ENCODE measurements at places on chromosomes 13 and 19.

DNA sequence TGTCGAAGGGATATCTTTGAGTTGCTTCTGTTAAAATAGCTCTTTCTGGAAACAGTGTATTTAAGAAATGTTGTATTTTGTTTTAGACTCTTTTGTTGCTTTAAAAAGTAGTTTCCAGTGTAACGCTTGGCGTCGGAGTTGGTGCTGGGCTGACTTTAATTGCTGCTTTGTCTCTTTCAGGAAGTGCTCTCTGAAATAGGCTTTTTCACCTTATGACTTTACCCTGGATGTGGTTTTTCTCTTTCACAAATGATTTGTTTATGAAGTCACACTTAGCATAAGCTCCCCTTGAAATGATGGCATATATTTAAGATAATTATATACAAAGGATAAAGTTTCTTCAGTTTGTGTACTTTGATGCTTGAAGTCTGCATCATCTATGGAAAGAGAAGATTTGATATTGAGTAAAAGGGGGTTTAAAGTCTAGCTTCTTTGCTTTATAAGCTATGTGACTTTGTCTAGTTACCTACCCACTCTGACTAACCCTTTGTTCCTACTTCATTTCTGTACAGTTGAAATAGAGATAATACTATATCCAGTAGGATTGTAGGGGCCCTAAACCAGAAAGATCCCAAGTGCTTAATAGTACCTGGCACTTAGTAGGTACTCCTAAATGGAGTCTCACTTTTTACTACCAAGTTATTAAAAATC, at the start of gene GPR18:
Gene GPR18, minus strand, starts transcription at position 170 of the 651 bp plus-strand sequence. CDS start 2,507 bp downstream, outside the sequence.
- no peak for DNase-seq

- DNase-seq = no peak
Measured at GRCh38 chr19:7933828-7934725, 8.1 kb upstream of the CTXN1 start.

GRCh38 chr13:51786425-51787265, 17.3 kb downstream of the DHRS12 start:
- no peak for DNase-seq

GRCh38 chr19:38262585-38263268, 1.6 kb upstream of the SPINT2 start:
- DNase-seq = no peak

GRCh38 chr13:110771194-110771593, 57.7 kb downstream of the ING1 start:
- DNase-seq = no peak

DNA sequence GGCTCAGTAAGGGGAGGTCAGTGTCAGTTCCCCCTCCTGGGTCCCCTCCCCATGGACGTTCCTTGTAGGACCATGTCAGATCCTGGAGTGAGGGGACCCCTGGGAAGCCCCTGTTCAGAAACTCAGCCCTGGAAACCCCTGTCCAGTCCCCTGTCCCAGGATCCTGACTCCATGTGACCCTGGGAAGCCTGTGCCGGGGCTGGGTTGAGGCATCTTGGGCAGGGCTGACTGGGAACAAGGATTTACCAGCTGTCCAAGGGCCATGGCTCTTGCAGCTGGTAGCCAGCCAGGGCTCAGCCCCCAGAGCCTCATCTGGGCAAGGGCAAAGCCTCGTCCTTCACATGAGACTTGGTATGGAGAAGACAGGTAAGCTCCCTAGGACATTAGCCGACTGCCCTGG, 25.1 kb downstream of the CEACAM4 start:
- DNase-seq = no peak

DNA sequence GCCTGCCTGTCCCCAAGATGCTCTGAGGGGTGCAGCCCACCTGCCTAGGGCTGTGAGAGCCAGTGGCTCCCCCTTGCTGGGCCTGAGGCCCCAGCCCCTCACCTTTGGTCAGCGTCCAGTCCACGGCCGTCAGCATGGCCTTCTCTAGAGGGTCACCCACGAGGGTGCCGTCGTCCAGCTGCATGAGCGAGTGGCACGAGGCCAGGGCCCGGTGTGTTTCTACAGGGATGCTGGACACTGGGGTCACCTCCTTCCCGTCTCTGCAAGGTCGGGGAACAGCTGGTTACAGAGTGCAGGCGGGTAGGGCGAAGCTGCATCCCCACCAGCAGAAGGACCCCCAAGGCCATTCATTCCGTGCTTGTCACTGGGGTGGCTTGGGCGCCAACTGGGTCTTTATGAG, 9.0 kb downstream of the ATP13A1 start:
- DNase-seq = peak; percentile 20

- DNase-seq = no peak
Measured at GRCh38 chr19:848386-848921, 3.6 kb upstream of the ELANE start.

DNA sequence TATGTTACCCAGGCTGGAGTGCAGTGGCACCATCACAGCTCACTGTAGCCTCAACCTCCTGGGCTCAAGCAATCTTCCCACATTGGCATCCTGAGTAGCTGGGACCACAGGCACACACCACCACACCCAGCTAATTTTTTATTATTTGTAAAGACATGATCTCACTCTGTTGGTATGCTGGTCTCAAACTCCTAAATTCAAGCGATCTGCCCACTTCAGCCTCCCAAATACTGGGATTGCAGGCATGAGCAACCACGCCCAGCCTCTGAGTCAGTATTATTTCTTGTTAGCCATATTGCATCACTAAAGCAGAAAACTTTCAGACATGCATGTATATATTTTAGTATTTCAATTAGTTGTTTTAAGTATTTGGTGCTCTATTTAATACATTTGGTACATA, 376.4 kb downstream of the GPC6 start:
- no peak for DNase-seq

DNA sequence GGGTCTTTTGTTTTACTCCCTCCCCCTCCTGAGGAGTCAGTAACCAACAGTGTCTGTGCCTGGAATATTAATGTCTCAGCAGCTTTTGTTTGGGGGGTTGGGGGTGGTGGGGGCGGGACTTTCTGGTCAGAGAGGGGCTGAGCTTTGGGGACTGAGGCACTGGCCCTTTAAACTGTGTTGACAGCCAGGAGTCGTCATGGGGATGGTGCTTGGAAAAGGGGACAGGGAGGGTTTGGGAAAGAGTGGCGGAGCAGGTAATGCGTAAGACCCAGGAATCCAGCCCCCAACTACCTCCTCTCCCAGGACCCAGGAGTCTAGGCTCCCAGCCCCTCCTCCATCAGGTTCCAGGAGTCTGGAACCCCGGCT, 5.2 kb downstream of the CADM4 start:
- DNase-seq = no peak

DNA sequence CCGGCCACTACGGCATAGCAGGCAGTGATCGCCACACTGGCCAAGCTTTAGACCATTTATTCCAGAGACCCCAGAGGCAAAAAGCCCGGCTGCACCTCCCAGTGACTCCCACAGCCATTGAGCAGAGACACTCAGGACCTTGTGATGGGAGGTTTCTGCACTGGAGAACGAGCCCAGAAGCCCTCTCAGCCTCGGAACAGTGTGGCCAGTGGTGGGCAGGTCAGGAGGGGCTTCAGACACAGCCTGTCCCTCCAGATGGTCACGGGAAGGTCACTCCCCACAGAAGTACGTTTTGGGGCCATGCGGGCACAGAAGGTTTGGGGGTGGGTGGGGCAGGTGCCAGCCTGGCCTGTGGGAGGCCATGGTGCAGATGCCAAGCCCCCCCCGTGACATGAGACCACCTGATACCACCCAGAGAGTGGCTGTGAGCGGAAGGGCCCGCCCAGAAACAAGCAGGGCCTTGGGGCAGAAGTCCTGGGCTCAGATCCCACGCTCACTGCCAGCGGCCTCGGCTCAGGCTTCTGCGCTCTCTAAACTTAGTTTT, 599 bp upstream of the F10 start:
- DNase-seq = no peak

DNA sequence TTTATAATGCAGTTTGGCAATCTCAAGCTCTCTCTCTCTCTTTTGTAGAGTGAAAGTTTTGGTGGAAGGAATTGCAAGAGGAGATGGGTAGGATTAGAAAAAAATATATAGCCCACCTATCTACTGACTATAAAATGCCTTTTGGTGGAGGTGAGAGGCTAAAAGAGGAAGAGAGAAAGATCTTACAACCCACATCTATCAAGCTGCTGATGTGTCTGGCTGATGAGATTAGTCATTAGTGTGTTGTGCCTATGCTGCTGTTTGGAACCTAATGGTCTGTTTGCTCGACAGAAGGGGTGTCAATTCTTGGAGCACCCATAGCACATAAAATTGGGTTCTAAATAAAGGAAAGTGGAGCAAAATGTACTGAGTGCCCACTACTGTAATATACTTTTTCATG, 411.0 kb downstream of the HS6ST3 start:
- no peak for DNase-seq

- peak; percentile 68 for DNase-seq
Measured at GRCh38 chr19:35868172-35868822, at the start of gene APLP1. TSS of gene APLP1 (plus strand) at chr19:35868574. CDS start at chr19:35868637, 63 bp downstream.

- DNase-seq = no peak
Measured at GRCh38 chr19:9641810-9642209, 20.8 kb upstream of the ZNF561 start.

- DNase-seq = no peak
Measured at GRCh38 chr19:20162821-20163220, 4.2 kb upstream of the ZNF486 start.

GRCh38 chr13:114132419-114133121, at the start of gene RASA3:
TSS of gene RASA3 (minus strand) at chr13:114132623. CDS start at chr13:114132489, 134 bp downstream.
- peak; percentile 86 for DNase-seq

GRCh38 chr13:41398494-41399170, 58.7 kb upstream of the RGCC start:
- no peak for DNase-seq

GRCh38 chr13:104954210-104954609, 1581.3 kb downstream of the EFNB2 start:
- no peak for DNase-seq

DNA sequence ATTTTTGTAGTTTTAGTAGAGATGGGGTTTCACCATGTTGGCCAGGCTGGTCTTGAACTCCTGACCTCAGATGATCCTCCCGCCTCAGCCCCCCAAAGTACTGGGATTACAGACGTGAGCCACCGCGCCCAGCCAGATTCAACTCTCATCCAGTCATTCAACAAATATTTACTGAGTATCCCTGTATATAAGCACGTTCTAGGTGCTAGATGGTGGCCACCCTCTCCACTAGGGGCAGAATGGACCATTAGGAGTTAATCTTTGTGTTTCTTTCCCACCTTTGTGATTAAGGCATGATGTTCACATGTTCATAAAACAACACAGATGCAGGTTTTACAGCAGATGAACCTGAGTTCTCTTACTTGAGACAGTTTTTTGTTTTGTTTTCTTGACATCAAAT, 7.3 kb downstream of the SHKBP1 start:
- DNase-seq = no peak

DNA sequence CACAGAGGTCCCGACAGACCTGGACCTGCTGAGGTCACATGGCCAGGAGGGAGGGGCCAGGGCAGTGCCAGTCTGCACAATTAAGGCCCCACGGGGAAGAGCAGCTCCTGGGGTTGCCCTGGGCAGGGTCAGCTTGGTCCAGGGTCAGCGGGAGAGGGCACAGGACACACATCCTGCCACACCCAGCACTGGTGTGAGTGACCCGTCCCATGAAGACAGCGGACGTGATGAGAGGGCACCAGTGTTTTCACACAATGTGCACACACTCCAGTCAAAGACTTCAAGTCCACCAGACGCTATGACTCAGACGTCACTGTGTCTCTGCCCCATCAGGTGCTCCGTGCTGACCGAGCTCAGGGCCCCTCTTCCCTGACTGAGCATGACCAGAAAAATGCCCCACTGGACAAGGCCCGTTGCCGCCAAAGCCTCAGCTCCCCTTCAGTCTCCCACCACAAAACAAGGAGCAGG, 4.2 kb downstream of the TMEM259 start:
- DNase-seq = no peak

DNA sequence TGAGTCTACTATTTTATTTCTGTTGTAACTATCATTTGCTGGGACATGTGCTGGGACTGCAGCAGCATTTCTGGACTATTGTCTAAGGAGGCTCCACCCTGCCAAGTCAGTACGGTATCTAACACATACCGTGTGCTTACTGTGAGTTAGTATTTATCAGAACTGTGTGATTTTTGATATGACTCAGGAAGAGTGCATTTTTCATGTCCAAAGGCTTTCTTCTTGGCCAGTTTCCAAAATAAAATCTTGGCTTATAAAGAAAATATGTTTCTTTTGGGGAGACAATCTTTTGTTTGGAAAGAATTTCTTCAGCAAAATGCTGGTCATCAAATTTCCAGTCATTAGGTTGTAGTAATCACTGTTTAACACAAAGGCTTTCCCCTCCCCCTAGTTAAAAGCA, 11.6 kb downstream of the PARP4 start:
- no peak for DNase-seq

DNA sequence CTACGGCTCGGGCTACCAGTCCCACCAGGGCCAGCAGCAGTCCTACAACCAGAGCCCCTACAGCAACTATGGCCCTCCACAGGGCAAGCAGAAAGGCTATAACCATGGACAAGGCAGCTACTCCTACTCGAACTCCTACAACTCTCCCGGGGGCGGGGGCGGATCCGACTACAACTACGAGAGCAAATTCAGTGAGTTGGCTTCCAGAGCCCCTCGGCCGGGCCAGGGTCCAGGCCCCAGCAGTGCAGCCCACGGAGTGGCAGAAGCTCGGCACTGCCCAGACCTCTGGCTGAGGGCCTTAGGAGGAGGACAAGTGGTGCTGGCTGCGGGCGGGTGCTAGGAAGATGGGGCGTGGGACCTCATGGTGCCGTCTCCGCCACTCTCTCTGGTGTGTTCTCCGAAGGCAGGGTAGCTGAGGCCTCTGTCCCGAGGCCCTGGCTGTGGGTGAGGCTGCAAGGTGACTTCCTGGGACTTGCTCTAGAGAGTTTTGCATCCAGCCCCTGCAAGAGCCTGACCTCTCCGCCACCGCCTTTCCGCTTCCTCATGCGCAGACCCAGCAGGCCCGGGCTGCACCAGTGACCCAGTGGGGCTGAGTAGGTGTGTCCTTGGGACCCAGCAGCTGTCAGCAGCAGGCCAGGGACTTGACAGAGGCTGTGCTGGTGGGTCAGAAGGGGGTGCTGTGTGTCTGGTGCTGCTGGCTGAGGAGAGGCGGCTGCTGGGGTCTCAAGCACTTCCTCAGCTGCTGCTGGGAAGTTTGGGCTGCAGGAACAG, 13.5 kb upstream of the QTRT1 start:
- no peak for DNase-seq

- no peak for DNase-seq
Measured at GRCh38 chr19:17519967-17520366, 8.5 kb downstream of the PGLS start.

DNA sequence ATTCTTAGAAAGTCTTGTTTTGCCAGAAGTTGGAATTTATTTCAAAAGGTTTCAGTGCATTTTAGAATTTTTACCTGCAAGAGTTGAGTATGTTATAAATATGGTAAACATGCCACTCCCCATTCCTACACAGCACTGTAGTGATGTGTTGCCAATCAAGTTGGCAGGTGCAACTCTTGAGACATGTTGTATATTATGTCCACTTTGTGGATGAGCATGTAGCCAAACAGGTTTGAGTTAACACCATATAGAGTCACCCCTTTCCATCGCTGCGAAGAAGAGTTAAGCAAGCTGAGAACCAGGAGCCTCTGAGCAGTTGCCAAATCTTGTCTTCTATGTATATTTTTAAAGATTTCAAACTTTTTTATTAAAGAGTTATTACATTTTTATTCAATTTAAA, 359.8 kb downstream of the LMO7 start:
- no peak for DNase-seq

- DNase-seq = no peak
Measured at GRCh38 chr13:93859716-93860115, 619.8 kb downstream of the DCT start.

GRCh38 chr19:51803519-51803918, 8.6 kb downstream of the FPR3 start:
- no peak for DNase-seq
